H54 (cell line): ENCODE measurements at places on chromosomes 2 and 18.

- no peak for DNase-seq
Measured at GRCh38 chr2:176018708-176019107, 16.6 kb upstream of the LNPK start.

DNA sequence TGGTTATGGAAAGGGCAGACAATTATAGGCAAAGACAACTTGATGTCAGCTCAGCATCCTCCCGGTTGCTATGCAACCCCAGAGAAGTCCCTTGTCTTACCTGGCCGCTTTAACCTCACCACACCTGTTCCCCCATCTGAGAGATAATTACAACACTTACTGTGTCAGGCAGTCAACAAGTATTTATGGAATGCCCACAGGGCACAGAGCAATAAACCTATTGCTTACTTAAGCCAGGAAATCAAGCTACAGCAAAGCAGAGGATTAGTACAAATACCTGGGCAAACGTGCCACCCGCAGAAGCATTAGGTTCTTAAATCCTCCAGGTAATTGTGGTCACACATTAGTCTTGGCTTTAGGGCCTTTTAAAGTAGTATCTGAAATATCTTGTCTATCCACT is 320.4 kb upstream of the REV1 start:
- DNase-seq = no peak

DNA sequence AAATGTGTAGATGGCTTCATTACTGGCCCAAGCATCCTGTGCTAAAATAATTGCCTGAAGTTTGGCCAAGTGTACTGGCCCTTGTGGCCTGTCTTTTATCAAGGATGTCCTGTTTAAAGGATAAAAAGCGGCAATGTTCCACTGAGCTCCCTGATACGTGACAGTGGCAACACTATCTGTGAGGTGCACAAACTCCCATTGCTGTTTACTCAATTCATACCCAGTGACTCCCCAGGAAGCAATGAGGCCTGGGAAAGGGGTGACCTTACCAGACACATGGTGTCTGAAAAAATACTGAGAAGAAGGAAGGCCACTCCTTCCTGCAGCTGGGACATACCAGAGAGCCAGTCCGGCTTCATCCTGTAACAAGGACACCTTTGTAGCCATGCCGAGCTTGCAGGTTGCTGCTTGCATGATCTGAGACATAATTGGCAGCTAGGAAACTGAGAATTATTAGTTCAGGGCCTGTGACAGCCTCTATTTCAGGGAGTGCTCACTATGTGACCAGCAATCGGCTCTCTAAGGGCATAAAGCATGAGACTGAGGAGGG is 198.5 kb upstream of the LRATD1 start:
- DNase-seq = no peak

DNA sequence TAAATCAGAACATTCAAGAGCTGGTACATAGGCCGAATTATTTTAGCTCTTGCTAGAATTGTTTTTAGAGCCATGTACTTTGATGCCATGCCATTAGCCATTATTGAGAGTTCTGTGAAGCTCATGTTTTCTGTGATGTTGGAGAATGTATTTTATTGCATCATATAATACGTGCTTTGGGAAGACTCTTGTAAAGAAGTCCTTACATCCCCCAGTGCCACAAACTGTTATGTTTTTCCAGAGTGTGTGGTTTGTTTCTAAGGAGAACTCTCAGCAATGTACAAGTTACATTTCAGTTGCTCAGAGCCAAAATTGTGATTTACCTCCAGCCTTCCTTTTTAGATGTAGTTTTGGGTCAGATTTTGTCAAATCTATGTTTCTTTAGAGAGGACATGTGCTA is 148.6 kb downstream of the HAUS1 start:
- DNase-seq = no peak

DNA sequence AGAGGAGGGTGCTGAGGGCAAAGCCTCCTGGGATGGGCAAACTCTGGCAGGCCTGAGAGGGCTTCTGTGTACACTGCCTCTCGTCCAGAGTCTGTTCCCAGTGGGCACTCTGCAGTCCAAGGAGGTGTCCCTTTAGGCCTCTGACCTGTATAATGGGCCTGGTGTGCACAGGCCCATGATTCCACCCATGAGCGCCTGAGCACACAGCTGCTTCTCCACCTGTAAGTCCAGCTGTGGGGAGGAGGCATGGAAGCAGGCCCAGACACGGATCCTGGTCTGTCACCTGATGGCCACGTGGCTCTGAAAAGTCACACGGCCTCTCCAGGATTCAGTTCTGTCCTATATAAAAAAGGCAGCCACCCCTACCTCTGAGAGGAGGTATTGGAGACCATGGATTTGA is 57.0 kb downstream of the PARD6G start:
- DNase-seq = no peak

DNA sequence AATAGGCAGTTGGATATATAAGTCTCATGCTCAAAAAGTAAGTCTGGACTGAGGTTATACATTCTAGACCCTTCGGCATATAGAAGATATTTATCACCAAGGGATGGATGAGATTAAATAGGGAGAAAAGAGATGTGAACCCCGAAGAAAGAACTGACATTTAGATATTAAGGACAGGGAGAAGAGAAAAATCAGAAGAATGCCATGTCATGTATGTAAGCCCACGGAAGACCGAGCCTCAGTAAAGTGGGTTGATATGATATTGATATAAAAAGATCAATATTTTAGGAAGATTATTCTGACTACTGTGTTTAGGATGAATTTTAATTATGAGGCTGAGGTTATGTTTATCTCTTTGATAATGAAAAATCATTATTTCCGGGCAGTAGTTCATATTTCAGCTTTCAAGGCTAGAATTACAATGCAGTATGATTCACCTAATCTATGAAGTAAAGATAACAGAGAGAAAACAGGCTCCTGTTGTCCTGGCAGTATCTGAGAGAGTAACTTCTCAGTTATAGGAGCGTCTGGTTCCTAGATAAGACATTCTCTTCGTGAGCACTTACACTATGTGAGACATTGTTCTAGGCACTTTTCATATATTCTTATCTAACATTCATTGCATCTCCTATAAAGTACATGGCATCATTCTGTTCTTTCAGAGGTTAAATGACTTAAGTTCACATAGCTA is 83.0 kb downstream of the UBR3 start:
- DNase-seq = no peak

GRCh38 chr2:33168922-33169321 is 222.2 kb downstream of the LTBP1 start:
- DNase-seq = no peak

- DNase-seq = no peak
Measured at GRCh38 chr2:181485638-181485946, 28.4 kb downstream of the ITGA4 start.

- no peak for DNase-seq
Measured at GRCh38 chr2:178193496-178193822, 853 bp upstream of the OSBPL6 start.

DNA sequence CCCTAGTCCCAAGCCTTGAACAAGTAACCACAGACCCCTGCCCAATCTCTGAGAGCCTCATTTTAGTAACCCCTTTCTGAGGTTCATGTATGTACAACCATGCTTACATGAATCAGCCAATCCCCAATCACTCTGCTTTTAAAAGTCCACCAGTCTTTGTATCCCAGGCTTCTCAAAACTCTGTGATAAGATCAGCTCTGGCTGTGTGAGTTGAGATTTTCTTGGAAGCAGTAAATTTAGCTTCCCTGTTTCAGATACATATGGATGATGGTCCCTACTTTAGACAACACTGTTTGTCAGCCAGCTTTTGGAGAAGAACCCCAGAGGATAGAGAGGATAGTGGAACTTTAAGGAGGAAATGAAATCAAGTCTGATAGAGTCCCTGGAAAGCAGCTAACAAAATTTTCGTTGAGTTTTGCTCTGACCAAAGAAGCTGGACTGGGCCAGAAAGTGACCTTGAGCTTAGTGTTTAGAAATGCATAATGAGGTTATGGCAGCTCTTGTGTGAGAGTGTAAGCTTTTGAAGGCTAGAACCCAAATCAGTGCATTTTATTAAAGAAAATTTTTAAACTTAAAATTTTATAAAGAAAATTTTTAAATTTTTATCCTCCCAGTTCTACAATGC is 3.7 kb downstream of the ADNP2 start:
- no peak for DNase-seq

DNA sequence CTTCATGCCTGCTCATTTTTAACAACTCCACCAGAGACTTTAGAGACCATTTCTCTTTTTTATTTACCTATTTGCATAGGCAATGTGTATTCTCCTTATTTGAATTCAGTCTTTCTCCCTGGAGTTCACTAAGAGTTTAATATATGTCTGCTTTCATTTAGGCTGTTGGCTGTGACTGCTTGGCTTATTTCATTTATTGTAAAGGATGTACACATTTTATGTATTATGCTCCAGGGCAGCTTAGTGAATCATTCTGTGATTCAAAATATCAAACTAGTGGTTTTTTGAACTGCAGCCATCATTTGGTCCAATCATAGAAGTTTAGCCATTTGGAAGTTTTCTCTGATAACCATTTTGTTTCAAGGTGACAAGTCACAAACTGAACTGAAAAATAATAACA is 229.6 kb downstream of the LPIN1 start:
- no peak for DNase-seq

DNA sequence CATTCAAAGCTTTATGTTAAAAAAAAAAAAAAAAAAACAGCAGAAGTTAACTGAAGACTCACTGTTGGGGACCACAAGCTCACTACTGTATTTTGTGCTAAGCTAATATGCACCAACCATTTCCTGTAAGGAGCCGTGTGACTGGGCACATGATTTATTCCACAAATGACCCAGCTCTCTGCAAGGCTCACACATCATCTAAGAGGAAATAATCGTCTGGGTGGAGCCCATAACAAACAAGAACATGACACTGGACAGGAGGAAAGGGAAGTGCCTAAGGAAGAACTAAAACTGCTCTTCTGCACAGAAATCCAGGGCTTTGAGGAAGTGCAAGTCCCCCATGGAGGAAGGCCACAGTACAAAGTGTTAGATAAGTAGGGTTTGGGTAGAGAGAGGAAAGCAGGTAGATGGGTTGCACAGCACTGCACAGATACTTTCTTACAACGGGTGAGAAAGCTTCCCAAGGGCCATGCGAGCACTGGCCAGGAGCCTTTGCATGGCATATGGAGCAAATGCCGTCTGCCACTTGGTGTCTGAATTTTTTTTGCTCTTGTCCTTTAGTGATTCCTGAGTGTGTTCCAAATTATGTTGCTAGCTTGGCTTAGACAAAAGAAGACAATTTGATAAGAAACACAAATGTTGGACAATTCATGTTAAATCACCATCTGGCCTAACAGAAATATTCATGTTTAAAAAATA is 24.4 kb downstream of the NFE2L2 start:
- DNase-seq = peak; percentile 40

GRCh38 chr2:119218478-119219064 is 5.1 kb upstream of the STEAP3 start:
- no peak for DNase-seq

GRCh38 chr2:174450021-174450816 is 36.6 kb downstream of the GPR155 start:
- DNase-seq = no peak

DNA sequence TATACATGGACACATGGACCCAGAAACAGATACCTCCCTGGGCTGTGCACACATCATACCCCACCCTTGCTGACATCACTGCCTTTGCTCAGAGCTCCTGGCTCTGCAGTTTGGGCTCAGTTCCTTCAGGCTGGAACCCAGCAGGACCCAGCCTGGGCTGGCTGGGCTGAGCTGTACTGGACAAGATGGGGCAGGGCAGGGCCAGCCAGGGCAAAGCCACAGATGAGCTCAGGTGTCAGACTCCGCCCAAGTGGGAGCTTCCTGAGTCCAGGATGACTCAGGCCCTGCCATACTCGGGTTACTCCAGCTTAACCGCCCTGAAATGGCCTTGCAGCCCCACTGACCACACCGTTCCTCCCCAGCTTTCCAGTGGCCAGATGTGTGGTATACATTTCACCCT is 284.9 kb downstream of the OSR1 start:
- peak; percentile 87 for DNase-seq

- no peak for DNase-seq
Measured at GRCh38 chr2:183267148-183267827, 143.0 kb downstream of the NUP35 start.

DNA sequence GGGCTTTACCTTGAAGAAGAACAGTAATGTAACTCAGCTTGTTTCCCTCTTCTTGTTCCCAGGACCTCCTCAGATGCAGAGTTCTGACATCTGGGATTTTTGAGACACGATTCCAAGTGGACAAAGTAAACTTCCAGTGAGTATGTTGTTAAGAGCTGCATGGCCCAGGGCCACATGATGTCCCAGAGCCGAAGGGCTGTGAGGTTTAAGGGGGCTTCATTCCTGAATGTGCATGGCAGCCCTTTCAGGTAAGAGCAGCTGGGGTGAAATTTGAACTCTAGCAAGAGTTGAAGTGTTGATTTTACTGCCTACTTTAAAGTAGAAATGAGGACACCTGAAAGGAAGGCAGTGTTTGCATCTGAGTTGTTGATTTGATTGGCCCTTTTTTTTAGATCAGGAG is 13.3 kb downstream of the CHMP1B start:
- no peak for DNase-seq

DNA sequence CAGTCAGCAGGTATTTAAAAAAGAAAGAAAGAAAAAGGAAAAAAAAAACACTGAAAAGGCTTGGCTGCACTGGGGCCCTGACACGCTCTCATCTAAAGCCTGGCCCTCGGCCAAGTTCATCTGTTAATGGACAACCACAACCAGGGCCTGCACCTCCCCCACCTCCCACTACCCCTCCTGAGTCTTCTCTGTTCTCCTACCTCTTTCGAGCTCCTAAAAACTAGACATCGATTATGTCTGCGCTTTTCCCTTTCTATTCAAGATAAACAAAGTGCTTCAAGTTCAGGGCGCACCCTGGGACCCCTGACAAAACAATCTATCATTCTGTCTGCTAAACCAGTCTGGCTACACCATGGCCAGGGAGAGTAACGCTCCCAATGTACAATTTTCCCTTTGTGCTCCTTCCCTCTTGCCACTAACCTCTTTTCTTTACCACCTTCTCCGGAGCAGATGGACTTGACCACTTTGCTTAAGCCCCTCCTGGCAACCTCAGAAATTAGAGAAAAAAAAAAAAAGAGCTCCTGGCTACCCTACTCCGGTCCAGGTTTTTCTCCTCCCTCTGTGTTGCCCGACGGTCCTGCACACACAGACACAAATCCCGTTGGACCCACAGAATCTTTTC is 22.7 kb downstream of the BCL11A start:
- no peak for DNase-seq

- peak; percentile 29 for DNase-seq
Measured at GRCh38 chr2:113136828-113137775, 9.7 kb downstream of the IL1RN start.

GRCh38 chr2:195532628-195533271 is 124.3 kb upstream of the SLC39A10 start:
- no peak for DNase-seq

DNA sequence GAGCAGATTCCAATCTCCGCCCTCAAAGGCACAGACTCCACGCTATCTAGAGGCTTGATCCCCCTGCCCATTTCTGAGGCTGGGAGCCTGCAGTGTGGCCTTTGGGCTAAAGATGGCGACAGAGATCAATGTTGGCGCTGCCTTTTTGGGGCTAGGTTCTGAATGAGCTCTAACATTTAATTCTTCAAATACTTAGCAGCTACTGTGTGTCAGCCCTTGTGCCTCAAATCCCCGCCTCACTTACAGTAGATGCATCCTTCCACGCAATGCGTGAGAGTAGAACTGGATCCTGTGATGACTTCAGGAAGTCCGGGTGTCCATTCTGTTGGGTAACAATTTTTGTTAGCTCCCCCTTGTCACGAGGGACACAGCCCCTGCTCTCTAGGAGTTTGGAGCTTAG is 12.4 kb downstream of the IL1F10 start:
- no peak for DNase-seq
